DMS153 (cell line): ENCODE measurements at places on chromosomes 16 and 17.
A peak's percentile ranks its signal among the peaks of the same experiment; 100 is the strongest.

DNA sequence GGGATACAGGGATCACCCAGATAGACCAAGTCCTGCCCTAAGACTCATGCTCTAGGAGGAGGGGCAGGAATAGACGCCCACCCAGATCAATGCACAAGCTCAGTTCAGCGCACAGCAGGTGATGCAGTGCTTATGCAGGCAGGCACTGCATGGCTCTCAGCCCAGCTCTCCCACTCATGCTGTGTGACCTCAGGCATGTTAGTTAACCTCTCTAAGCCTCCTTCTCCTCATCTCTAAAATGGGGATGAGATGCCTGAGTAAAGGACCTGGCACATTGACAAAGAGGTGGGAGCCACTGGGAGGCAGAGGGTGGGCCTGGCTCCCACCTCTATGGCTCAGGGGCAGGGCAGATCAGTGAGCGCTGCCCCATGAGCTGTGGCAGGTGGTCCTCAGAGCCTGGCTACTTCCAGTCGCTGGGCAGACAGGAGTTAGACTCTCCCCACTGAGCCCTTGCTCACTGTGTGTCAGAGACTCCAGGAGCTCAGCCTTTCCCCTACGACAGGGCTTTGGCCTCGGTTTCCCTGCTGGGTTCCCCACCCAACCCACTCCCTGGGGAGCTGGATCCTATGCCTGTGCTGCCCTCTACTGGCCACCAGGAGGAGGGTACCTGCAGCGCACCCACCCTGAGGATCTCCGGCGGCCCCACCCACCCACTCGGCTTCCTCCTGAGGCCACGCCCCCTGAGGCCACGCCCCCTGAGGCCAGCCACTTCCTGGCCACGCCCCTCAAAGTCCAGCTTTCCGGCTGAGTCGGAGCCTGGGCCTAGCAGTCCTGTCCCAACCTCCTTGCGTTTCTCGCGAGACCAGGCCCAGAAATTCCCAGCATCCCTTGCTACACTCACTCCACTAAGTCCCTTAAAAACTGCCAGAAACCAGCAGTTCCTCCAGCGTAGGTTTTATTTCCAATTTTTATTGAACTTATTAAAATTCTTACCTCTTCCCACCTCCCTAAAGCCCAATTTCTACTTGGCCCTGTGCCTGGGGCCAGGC is 196.1 kb downstream of the GSG1L start:
- DNase-seq: no peak

DNA sequence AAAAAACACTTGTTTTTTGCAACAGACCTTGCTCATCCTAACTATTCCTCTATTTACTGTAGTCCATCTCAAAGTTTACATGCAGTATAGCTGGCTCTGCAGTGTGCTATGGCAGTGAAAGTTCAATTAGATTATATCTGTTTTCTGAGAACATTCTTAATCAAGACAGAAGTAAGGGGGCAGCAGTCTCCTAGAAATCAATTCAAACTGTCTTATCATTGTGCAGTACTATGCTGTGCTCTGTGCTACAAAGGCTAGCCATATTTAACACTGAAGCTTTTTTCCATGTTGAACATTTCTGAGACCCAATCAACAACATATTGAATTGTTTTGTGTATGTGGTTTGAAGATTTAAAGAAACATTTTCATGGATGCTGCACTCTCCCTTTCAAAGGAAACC is 11.4 kb downstream of the NETO2 start:
- no peak for DNase-seq

- no peak for DNase-seq
These were observed 29.6 kb downstream of the NFAT5 start for GRCh38 chr16:69595127-69596036.

DNA sequence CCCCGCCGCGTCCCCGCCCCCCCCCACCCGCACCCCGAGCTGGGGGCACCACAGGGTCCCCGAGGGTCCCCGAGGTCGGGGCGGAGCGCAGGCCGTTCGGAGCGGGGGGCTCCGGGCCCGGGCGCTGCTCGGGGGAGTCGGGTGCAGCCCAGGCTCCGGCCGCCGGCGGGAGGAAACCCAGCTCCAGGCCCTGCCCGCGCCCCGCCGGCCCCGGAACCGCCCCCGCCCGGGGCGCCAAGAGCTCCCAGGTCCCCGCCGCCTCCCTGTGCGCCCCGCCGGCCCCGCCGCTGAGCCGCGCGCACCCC is 33.2 kb upstream of the RPH3AL start:
- no peak for DNase-seq

DNA sequence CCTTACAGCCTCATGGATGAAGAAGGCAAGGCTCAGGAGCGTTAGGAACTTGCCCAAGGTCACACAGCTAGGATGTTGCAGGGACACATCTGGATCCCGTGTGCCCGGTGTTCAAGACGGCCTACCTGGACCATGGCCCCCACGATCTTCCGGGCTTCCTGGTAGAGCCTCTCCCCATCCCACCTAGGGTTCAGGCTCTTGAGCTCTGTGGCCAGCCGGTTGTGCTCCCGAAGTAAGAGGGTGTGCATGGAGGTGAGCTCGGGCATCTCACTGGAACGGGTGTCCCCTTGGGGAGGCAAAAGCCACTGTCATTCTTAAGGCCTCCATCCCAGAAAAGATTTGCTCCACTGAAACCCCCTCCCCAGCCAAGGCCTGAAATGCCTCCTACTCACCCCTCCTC is 5.3 kb downstream of the MPO start:
- no peak for DNase-seq

- no peak for DNase-seq
These were observed at the start of gene SECTM1 for GRCh38 chr17:82333279-82334171. Gene SECTM1 (minus strand): TSS chr17:82333766. CDS start chr17:82327240, 6,526 bp downstream.

GRCh38 chr16:782766-783403 is 5.3 kb downstream of the RPUSD1 start:
- peak; percentile 78 for DNase-seq

DNA sequence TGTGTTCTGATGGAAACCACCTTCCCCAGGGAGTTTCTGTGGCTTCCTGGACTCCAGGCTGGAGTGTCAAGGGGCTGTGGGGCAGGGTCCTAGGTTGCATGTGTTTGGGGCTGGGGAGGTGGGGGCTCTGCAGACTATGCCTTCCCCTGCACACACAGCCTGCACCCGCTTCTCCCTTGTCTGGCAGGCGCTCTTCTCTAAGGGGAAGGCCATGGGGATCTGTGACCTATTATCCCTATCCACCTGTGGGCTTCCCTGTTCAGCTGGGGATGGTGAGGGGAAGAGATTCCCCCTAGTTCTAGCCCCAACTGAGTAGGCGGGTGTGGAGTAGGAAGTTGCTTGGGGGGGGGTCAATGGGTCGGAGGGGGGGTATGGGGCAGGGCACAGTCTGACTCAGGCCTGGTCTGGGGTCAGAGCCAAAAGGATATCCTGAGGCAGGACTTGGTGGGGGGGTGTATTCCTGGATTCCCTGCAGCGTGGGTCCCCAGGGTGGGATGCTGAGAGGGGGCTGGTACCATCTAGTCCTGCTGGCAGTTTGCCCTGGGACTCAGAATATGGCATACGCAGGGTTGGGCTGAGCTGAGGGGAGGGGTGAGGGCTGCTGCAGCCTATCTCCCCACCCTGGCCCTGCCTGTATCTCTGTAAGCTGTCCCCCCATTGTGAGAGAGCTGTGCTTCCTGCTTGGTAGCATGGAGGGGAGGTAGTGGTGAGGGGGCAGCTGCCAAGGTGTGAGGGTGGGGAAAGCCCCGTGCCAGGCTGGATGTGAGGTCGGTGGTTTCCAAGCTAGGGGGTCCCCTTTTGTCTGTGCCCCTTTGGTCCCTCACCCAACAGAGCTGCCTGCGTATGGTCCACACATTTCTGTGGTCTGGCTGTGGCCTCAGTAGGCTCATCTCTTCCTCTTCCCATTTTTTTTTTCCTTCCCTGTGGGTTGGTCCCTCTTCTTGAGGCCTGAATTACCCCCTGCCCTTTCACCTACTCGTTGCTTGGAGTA is 14.7 kb downstream of the RARA start:
- no peak for DNase-seq

GRCh38 chr17:39305978-39306377 is 80.2 kb upstream of the STAC2 start:
- DNase-seq: no peak

- no peak for DNase-seq
These were observed 102.3 kb downstream of the NPIPB11 start for GRCh38 chr16:29304251-29304650.

DNA sequence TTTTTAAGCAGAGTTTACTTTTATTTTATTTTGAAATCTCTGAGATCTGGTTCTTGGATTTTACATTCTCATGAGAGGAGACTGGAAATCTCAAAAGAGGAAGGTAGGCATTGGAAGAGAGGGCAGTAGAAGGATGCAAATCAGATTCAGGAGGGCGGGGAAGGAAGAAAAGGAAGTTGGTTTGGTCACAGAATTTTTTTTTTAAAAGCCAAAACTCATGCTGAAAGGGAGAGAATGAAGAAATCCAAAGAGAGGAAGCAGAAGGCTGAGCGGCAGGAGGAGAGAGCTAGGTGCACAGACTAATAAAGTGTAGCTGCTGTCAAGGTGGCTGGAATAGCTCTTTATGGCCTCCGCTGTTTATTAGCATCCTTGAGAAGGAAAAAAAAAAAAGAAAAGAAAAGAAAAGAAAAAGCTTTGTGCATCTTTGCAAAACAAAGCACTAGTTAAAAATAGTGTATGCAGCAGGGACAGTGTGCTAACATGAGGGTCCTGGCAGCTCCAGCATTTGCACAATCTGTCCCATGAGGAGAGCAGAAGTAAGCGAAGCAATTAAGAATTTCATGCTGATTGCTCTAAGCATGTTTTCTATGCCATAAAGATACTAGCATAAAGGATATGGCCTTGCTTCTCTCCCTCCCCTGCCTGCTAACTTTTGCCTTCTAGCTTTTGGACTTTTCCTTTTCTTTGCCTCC is 194.2 kb downstream of the ZFHX3 start:
- DNase-seq: no peak

DNA sequence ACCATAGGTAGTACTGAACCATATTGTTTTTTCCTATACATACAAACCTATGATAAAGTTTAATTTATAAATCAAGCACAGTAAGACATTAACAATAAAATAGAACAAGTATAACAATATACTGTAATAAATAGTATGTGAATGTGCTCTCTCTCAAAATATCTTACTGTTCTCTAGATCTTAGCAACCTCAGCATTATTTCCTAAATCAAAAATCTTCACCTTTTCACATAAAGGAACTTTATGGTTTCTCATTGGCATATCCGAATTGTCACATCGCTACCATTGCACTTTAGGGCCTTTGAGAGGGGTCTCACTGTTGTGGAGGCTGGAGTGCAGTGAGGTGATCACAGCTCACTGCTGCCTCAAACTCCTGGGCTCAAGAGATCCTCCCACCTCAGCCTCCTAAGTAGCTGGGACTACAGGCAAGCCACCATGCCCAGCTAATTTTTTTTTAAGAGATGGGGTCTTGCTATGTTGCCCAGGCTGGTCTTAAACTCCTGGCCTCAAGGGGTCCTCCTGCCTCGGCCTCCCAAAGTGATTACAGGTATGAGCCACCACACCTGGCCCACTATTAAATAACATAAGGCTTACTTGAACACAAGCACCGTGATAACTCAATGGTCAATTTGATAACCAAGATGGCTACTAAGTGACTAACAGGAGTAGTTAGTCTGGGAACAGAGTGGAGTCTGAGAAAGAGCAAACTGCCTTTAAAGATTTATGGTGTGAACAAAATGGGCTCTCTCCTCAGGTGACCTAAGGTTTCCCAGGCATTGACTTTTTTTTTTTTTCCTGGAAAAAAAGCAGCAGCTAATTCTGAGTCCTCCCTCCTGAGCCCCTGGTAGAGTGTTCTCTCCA is 2.9 kb upstream of the TMEM97 start:
- DNase-seq: no peak

DNA sequence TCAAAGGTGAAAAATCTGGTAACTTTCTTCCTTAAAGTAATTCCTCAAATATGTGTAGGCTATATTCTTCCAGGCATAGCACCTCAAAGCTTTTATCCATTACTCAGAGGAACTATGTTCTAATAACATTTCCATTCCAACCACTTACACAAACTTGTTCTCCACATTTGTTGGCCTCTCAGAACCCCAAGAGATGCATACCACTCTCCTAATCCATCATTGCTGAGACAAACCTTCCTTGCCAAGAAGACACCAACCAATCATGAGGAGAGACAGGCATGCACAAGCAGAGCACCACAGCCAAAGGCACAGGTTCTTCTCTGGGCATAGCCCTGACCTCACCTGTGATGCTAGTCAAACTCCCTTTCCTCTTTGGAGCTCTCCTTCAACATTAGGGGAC is 20.9 kb downstream of the CDH11 start:
- no peak for DNase-seq

DNA sequence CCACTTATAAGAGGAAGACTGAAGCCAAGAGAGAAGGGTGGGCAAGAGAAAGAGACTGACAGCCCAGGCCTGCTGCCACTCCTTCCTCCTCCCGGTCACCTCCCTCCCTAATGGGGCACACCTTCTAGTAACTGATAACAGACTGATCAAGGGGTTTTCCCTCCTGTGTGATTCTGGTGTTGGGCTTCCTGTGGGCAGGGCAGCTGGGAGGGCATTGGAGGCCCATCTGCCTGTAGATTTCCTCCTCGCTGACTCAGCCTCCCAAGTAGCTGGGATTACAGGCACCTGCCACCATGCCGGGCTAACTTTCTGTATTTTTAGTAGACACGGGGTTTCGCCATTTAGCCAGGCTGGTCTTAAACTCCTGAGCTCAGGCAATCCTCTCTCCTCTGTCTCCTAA is 16.2 kb downstream of the CA4 start:
- no peak for DNase-seq

DNA sequence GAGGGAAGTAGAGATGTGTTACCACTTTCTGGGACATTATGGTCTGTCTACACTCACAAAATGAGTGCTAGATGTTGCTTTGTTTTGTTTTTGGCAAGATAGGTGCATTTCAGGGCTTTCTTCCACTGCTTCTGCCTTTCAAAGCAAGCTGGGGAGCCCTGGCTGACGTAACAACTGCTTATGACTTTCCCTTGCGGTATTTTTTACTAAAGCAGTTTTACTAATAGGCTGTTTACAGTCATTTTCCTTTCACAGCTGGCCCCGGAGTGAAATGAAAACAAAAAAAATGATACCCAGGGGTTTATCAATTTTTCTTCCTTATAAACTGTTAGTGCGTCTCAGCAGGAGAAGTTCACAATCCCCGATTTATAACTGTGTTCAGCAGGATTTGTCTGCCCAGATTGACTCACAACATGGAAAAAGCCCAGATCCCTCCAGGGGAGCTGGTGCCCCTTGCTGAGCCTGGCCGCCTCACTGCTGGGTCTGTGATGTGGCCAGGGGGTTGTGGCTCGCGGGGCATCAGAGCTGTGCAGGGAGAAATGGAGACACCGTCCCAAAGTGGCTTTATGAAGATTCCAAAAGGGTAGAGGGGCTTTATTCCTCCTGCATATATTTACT is 184.4 kb upstream of the HS3ST3A1 start:
- DNase-seq: no peak
